ENCODE measurements at places on chromosomes 11 and 22.
A peak's percentile ranks its signal among the peaks of the same experiment; 100 is the strongest.

GRCh38 chr22:36236388-36237319 lies 2.7 kb downstream of the APOL2 start:
- DNase-seq: no peak

DNA sequence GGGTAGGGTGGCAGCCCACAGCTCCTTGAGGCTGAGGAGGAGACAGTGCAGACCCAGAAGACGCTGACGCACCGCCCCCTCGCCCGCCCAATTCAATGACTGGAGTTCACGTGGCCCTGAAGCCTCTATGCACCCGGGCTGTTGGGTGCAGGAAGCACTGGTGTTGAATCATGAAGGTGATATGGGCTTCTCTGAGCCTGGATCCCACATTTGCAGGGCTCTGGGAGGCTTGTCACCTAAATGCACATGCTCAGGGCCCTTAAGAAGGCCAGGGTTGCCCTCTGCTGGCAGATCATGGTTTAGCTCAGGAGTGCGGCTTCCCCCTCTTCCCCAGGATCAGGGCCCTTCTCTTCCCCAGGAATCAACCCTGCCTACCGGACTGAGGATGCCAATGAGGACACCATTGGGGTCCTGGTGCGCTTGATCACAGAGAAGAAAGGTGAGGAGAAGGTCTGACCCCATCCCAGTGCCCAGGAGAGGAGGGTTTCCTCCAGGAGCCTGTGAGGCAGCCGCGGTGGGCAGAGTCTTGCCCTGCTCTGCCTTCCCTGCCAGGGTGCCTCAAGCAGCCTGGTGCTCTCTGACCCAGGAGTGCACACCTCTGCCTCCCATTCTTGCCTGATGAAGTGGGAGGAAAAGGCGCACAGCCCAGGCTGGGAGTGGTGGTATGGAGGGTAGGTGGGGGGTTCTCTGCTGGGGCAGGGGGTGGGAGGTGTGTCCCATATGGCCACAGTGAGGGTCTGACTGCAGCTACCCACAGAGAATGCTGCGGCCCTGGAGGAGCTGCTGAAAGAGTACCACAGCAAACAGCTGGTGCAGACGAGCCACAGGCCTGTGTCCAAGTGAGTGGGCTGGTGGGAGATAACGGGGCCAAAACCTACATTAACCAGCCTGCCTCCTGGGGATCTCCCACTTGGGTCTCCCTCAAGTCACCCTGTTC lies 17.5 kb downstream of the RELT start:
- peak; percentile 82 for DNase-seq

DNA sequence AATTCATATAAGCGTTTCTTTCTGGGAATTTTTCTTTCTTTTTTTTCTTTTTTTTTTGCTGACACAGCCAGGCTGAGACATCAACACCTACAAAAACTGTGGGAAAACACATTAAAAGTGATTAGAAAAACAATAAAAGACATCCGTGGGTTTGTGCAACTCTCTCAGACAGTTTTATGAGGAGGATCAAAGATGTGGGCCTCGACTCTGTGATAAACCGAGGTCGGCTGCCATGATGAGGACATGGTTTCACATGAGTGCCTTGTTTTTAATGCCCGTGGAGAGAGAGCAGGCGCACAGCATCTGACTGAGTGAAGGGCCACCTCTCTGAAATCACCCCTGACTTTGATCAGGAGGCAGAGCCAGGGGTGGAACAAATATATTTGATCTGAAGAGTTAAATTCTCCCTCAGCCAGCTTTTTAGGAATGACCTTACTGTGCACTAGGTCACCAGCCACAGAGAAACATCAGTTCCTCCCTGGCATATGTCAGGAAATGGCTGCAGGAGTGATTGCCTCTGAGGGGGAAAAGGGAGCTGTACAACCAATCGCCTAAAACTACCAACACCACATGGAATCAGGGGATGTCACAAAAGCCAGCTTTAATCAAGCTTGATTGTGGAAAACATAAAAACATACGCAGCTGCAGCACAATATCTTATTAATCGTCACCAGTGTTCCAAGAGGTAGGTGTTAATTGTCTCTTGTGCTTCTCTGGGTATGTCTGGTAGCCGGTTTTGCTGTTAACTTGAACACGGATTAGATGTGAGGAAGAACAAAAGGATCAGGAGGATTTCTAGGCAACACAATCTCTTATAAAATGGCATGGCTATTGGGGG lies 164.7 kb downstream of the MAML2 start:
- DNase-seq: no peak

- no peak for DNase-seq
These were observed 8.2 kb upstream of the YWHAH start for GRCh38 chr22:31935961-31936635.

- DNase-seq: peak; percentile 26
These were observed at the start of gene BDNF for GRCh38 chr11:27700351-27701301. Gene BDNF, minus strand, starts transcription at chr11:27700455. Its CDS starts 41,891 bp downstream, at chr11:27658564.

DNA sequence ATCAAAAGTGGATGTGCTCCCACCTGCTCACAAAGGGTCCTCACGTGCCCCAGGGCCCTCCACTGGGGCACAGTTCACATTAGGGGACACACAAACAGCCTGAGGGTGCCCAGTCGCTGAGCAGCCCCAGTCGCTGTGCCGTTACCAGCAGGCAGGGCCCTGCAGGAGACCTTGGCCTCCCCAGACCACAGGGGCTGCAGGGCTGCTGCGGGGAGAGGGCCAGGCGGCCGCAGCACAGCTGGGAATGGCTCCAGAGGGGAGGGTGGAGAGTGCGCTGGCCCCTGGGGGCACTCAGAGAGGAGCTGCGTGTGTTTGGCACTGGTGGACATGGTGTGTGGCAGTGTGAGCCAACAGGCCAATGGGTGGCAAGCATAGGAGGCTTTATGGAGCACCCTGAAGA lies 20.3 kb upstream of the PACSIN2 start:
- no peak for DNase-seq

- no peak for DNase-seq
These were observed 16.5 kb downstream of the SIAE start for GRCh38 chr11:124656774-124657630.

DNA sequence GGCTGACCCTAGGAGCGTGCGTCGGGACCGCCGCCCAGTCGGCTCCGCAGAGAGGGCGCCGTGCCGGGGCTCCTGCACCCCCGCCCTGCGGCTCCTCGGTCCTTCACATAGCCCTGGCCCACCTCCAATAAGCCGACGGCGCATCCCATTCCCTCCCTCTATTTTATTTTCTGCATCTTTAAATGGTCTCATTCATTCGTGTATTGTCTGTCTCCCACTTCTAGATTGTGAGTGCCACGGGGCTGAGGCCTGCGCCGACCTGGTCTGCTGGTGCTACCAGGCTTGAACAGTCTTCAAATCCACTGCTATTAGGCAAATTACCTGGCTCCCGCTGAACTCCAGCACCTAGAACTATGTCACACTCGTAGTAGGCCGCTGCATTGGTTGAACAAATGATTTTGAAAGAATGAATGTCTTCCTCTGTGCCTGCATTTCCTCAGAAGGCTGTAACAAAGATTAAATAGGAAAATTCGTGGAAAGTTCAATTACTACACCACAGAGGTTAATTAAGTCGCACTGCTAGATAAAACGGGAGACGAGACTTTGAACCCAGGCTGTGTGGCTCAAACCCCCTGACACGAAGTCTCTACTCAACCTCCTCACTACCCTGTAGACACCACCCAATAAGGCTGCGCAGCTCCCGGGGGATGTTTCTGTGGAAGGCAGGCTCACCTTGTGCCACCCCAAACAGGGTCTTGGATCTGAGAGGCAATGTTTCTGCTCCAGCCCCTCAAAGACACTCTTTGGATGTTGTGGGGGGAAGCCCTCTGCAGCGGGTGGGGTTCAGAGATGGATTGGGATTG lies 1.2 kb upstream of the PPP1R14B start:
- DNase-seq: no peak

GRCh38 chr11:46345131-46345597 lies 2.1 kb upstream of the DGKZ start:
- peak; percentile 70 for DNase-seq

DNA sequence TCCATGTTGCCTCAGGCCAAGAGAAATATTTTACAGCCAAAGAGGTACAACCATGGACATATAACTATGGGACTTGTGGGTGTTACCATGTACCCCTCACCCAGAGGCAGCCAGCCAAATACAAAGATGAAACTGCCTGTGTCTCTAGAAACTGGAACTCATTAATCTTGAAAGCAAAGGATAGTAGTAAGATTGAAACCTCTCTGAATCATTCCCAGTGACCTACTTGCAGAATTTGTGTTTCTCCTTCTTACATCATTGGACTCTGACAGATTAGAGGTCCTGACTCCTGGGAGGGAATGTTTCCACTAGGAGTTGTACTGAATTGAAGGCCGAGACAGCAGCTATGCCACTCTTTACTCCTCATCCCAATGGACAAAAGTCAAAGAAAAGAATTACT lies 257.4 kb upstream of the UBASH3B start:
- DNase-seq: no peak

GRCh38 chr22:29050457-29050856 lies 11.2 kb downstream of the C22orf31 start:
- DNase-seq: no peak

DNA sequence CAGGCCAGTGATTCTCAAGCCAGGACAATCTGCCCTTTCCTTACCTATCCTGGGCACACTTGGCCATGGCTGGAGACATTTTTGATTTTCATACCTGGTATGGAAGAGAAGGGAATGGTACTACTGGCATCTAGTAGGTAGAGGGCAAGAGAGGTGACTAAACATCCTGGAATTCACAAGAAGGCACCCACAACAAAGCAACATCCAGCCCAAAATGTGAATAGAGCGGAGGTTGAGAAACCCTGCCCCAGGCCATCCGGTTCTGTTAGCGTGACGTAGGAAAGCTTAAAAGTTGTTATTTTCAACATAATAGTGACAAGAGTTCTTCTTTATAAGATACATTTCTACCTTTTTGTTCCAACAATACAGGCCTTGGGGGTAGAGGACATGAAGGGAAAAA lies 114.9 kb upstream of the ALX4 start:
- no peak for DNase-seq

DNA sequence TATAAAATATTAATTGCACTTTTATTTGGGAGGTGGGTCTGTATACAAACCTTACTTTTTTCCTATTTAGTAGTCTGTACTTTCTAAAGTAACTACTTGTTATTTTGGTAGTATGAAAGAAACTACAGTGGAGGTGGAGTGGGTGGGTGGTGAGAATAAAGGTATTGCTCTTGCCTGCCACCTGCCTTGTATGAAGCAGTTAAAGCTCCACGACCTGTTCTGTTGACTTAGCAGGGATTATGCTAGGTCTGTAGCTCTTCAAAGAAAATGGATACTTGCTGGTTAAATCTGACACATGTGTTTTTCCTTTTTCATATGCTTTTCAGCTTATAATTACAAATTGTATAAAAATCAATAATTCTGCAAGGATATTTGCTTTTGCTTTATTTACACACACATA lies 111.9 kb downstream of the EHF start:
- DNase-seq: no peak

- no peak for DNase-seq
These were observed 676.9 kb downstream of the BRD1 start for GRCh38 chr22:49150801-49151221.

DNA sequence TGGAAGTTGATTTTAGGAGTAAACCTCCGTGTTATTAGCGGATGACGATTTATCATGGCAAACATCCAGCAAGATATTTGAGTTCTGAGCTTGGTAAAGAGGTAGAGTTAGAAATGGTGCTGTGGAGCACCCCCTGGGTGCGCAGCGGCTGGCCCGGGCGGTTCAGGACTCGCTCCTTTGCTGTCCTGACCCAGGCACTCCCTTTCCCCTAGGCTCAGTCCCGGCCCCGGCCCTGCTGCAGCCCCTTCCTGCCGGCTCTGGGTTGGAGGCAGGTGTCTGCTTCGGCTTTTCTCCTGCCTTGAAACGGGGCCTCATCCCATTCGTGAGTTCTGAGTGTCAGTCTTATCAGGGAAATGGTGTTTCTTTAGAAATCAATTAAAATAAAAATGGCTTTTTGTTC lies 33.4 kb downstream of the AP2A2 start:
- no peak for DNase-seq

GRCh38 chr22:48276994-48277867 lies 1514.8 kb downstream of the TBC1D22A start:
- no peak for DNase-seq

DNA sequence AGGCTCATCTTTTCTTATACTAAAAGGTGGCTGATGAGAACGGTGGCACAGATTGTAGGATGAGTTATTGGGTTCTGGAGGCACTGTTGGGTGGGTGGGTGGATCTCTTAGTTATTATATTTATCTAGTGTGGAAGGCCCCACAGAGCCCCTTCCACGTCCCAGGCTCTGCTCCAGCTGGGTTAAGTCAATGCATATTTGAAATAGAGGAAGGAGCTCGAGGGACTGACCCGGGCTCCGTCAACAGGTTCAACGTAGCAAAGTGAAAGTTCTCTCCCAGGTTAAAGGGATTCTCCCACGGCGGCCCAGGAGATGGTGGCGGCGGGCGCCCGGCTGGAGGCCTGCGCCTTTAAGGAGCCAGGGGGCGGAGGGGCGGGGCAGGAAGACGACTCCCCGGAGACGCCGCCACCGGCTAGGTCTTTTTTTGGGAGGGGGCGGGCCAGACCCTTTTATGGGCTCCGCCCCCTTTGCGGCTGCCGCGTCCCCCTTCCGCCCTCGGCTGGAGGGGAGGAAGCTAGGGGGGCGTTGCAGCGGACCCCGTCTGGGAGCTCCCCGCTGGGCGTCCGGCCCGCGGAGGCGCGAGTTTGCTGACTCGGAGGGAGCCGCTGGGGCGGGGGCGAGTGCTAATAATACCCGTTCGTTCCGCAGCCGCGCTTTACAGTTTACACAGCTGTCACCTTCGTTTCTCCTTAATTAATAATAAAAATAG lies 1.5 kb upstream of the INPPL1 start:
- peak; percentile 93 for DNase-seq

GRCh38 chr11:38005597-38005996 lies 1407.6 kb upstream of the RAG2 start:
- DNase-seq: no peak

DNA sequence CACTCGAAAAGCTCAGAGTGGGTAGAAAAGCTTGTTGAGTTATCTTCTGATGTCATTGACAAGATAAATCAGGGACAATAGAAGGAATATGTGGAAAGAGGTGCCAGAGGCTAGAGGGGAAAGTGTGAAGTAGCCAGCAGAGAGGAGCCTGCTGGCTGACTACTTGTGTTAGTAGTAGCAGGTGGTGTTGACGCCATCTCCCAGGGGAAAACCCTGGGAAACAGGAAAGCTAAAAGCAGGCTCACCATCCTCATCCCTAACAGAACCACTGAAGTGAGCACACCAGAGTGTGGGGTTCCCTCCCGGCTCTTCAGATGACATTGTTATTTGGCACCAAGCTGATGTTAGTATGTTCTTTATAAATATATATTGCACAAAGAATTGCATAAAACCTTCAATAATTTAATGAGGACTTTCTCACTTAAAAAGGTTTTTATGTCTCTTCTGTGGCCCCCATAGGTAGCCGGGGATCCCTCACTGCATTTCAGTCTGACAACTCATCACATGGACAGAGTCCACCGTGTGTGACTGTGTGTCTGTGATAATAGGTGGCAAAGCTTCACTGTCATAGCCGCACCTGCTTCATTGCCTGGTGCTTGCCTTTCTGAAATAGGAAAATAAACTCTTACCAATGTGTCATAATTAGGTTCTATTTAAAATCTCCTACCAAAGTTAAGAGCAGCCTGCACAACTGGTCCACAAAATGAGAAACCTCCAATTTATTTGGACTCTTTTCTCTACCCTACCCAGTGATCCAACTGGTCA lies 63.2 kb upstream of the TOP3B start:
- no peak for DNase-seq

- no peak for DNase-seq
These were observed 9.5 kb downstream of the CDC42BPG start for GRCh38 chr11:64834723-64835615.

All from GM10248 (cell line).